Pulmonary artery endothelial cell (primary cell): ENCODE measurements at places on chromosomes 5 and 9.
A peak's percentile ranks its signal among the peaks of the same experiment; 100 is the strongest.

DNA sequence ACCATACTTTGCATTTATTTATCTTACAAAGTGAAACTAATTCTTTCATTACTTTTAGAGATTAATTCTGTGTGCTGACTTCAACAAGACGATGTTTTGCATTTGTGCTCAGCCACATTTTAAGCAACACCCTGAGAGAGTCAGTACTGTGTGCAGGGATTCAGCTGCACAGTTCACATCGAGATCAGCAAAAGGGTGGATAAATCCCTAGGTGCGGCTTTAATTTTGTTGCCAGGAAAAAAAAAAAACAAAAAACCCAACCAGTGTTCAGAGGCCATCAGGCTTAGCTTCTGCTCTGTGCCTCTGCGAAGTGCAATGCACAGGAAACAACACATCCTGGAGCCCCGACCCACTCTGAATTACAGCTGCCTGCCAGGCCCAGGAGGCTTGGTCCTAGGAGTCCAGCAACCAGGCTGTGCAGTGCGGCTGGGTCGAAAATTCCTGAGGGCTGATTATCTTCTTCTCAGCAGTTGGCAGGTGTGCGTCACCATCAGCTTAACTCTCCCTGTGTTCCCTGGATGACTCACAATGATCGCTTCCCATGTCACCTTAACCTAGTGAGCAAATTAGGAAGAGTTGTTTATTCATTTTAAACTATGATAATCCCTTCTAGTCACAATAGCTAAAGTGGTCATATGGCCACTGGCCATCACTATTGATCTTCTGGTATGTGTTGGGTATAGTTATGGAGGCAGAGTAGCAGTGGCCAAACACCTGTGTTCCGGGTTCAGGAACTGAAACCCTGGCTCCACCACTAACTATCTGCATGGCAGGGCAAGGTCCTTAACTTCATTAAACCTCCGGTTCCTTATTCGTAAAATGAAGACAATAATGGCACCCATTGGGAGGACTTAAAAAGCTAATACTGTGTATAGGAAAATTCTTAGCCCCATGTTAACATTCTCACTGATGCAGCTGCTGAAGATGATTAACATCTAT is 31.2 kb upstream of the NDUFB6 start:
- no peak for DNase-seq

DNA sequence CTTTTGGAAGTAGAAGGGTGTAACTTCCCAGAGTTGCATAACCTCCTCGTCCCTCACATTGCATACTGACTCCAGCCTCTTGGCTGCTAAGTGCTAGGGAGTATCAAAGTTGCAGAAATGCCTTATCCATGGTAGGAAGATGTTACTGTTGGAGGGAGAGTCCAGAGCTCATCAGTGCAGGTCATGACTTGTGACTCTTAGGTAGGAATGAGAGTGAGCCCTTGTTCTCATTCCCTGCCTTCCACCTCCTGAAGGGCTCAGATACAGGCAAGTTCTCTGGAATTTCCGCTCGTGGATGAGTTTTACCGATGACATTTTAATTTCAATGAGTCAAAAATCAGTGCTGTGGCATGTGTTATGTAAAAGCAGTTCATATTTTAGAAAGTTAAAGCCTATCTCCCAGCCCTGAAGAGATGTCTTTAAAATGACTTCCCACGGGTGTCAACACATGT is 17.0 kb downstream of the IRX1 start:
- DNase-seq = no peak

DNA sequence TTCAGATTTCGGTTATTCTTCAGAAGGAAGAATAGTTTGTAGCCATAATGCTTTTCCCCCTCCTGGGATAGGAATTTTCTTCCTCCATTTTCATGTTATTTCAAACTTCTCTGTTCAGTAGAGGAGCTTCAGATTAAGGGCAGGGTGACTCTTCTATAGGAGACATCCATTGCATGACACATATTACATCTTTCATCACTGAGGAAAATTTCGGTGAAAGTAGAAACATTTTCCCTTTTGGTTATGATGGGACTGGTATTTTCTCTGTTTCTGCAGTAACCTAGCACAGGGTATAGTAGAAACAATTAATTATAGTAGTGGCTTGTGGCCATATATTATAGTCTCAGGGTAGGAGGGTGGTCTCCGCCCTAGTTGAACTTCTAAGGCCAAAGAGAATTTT is 1.1 kb downstream of the IPO11 start:
- no peak for DNase-seq

DNA sequence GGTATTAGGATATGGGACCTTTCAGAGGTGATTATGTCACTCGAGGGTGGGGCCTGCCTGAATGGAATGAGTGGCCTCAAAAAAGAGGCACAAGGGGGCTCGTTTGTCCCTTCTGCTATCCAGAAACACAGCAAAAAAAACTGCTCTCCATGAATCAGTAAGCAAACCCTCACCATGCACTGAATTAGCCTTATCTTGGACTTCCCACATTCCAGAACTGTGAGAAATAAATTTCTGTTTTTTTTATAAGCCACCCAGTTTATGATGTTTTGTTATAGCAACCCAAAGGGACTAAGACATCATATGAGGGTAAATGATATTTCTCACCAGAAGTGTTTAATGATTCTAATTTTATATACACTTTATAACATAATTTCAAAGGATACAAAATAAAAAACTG is 476.6 kb upstream of the EDIL3 start:
- DNase-seq = no peak

DNA sequence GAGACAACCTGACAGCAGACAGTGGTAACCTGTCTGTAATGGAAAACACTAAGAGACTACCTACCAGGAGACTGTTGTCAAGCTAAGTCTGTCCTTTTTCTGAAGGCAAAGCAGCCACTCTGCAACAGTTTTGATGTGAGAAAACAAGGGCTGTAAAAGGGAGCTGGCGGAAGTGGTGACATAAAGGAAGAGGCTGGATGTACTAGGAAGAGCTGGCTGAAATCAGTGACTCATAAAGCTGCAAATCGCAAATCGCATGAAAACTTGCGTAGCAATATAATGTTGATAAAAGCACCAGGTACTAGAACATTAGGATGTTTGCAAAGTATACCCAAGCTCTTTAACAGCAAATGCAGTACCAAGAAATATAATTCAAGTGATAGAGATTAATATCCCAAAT is 1.4 kb downstream of the NSUN2 start:
- DNase-seq = no peak

- no peak for DNase-seq
Observed at GRCh38 chr9:95857124-95857523, 18.4 kb upstream of the ERCC6L2 start.

- peak; percentile 15 for DNase-seq
Observed at GRCh38 chr5:17340819-17341218, 123.4 kb downstream of the BASP1 start.

- DNase-seq = no peak
Observed at GRCh38 chr5:172380987-172381643, 73.2 kb downstream of the SH3PXD2B start.

GRCh38 chr5:16596581-16596940 is 20.2 kb downstream of the RETREG1 start:
- no peak for DNase-seq

DNA sequence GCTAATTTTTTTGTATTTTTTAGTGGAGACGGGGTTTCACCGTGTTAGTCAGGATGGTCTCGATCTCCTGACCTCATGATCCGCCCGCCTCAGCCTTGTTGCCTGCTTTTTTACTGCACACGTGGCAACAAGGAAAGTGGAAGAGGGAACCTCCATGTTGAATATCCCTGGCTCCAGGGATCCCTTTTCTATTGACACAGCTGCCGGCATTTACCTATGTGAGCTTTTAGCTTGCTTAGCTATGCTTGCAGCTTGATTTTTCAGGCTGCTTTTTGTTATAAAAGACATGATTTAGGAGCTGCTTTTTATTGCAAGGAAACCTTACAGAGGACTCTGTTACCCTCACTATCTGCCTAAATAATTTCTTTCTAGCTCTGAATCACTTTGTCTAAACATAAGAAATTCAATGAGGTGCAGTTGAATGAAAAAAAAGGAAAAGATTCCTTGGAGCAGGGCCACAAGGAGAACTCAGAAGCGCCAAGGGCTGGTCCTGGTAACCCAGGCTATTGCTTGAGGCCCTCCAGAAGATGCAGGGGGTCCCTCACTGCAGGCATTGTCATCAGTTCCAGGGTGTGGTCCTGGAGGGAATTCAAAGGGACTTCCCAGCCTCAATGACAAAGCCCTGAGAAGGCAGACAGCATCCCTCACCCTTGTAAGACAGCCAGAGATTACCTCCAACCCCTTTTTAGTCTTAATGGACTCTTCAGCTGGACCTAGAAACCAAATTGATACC is 89.9 kb downstream of the SYK start:
- DNase-seq = no peak

DNA sequence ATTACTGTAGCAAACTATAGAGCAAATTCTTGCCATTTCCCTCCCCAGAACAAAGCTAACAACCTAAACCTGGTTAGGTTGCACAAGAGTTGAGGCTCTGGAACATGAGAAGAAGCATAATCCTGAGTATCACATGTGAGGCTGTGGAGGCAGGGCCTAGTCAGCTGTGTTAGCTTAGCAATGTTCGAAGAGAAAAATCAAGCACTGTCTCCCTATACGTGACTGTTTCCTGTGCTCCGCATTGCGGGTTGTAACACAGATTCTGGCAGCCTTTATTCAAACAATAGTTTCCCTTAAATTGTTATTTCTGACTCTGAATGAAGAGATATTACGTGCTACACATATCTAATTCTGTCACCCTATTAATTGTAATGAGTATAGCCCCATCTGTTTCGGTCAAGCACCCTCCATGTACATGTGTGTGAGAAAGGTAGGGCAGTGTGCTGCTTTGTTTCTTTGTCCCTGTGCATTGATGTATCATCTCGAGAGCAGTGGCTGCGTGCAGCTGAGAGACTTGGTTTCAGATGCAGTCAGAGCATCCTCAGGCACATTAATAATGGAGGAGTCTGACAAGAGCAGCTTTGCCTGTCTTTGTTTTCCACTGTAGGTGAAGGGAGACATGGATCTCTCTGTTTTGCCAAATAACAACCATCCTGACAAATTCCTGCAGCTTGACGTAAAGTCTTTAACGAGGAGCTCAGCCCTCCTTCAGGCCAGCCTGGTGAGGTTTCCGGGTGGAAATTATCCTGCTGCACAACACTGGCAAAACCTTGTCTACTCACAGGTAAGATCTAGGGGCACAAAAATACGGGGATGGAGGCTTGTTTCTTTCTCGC is at the start of gene MINAR2:
Gene MINAR2, plus strand, starts transcription at position 523 of the 836 bp plus-strand sequence. Its CDS starts 97 bp downstream, at position 620.
- DNase-seq = no peak

GRCh38 chr5:73183481-73183891 is 10.5 kb downstream of the TMEM174 start:
- no peak for DNase-seq

- DNase-seq = no peak
Observed at GRCh38 chr5:157193699-157194424, 13.2 kb downstream of the ITK start.

GRCh38 chr5:58024151-58024550 is 435.7 kb downstream of the PLK2 start:
- DNase-seq = no peak

- no peak for DNase-seq
Observed at GRCh38 chr9:124480621-124480981, 26.6 kb downstream of the NR5A1 start.

DNA sequence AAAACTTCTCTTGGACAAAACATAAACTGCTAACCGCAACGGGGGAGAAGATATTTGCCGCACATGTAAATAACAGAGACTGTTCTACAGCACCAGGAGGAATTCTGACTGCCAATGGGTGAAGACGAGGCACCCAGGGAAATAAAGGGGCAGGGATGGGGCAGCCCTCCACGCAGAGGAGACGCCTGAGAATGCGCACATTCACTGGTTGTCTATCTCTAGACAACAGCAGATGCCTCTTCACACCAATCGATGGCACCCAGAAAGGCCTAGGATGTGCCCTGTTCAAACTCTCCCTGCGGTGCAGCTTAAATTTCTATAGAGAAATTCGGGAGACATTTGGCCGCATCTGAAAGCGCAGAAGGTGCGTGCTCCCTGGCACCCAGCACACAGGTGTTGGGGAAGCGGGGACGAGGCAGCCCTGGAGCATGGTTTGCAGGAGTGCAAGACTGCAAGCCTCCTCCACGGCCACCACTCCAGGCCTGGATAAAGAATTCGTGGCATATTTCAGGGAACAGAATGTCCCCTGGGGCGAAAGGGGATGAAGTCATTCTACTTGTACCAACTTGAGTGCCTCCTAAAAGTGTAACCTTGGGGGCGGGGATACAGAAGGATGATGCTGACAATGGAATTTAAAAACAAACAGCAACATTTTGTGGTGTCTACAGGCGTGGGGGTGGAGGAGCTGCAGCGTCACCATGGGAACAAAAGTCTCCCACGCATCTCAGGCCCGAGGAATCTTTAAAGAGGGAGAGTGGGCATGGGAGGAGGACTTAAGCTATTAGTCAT is 6.3 kb upstream of the IRX2 start:
- DNase-seq = no peak

DNA sequence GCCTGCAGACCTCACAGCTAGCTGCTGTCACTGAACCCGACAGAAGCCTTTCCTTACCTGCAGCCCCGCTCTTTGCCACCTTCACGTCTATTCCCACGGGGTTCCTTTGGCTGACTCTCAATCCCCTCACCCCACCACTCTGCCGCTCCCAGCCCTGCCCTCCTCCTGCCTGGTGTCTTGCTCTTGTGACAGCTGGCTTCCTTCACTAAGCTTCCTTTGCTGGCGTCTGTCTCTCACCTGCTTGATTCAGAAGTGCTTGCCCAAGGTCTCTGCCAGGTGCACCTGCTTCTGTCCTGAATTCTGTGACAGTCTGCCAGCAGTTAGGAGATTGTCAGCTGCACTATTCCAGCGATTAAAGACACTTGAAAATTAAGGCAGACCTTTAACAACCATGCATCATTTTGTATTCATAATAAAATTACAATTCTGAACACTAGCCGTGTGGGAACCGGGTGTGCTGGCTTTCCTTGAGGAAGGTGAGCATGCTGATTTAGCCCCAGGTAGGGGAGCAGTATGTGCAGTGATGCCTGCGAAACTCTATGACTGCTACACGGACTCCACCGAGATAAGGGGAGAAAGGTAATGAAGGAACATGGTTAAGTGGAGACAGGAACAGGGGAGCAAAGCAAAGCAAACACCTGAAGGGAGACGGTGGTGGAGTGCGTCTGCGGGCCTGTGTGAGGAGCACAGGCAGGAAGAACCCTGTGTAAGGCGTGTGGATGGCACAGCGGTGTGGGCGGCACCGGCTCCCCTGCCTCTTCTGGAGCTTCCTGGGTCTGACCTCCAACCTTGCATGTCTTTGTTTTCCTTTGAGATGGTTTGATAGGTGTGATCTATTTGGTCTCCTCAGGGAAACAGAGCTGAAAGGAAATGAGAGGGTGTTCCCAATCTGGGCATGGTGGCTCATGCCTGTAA is 80.1 kb upstream of the CACNA1B start:
- no peak for DNase-seq

- peak; percentile 74 for DNase-seq
Observed at GRCh38 chr5:160071516-160071915, 47.7 kb downstream of the PWWP2A start.

DNA sequence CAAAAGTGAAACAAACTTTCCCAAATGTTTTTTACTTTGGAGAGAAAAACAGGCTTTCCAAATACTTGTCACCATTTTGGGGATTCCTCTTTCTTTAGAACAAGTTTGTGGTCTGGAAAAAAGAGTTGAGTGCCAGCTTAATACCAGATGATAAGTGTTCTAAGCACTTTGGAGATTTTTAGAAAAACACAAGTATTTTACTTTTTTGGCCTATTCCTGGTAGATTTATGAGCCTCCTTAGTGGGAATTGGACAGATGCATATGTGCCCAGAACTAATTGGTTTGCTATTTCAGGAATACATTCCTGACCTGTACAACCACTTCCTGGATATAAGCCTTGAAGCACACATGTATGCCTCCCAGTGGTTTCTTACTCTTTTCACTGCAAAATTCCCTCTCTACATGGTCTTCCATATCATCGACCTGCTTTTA is 40.5 kb downstream of the GPR21 start:
- DNase-seq = no peak

- peak; percentile 88 for DNase-seq
Observed at GRCh38 chr9:91036826-91037510, 235.3 kb downstream of the SYK start.
